Activated T-helper 2 cell treated with anti-CD3 and anti-CD28 coated beads, Interferon-gamma antibody, Interleukin-2, Interleukin-4, amounts not matched to agents 10 μg/mL and 5 μg/mL and 100 μg/mL, durations not matched to agents 14 hours and 24 hours and 36 hours (primary cell): ENCODE measurements at places on chromosomes 5 and 9. TPM values are rescaled to one million over a fixed set of nuclear protein-coding genes. Genes with fewer than 3 reads are reported as not detected.

GRCh38 chr9:92808726-92809451, 44.3 kb upstream of the BICD2 start:
- H3K4me3 ChIP-seq = peak overlapping the region; percentile 76
- peaks cover 6% of the 10 kb centered on the region for H3K4me1 ChIP-seq
- peak; percentile 43 for DNase-seq
- no peaks in the 10 kb centered on the region for H3K36me3 ChIP-seq
- H3K27me3 ChIP-seq = peaks cover 56% of the 10 kb centered on the region

- no peak overlapping the region for H3K27ac ChIP-seq
- H3K36me3 ChIP-seq = no peaks in the 10 kb centered on the region
- H3K4me3 ChIP-seq = no peak overlapping the region
These were observed 58.7 kb upstream of the CTSL start for GRCh38 chr9:87667164-87667738.

Gene CEL
- 2.0 and 2.1 TPM in 2 replicates for total RNA-seq

DNA sequence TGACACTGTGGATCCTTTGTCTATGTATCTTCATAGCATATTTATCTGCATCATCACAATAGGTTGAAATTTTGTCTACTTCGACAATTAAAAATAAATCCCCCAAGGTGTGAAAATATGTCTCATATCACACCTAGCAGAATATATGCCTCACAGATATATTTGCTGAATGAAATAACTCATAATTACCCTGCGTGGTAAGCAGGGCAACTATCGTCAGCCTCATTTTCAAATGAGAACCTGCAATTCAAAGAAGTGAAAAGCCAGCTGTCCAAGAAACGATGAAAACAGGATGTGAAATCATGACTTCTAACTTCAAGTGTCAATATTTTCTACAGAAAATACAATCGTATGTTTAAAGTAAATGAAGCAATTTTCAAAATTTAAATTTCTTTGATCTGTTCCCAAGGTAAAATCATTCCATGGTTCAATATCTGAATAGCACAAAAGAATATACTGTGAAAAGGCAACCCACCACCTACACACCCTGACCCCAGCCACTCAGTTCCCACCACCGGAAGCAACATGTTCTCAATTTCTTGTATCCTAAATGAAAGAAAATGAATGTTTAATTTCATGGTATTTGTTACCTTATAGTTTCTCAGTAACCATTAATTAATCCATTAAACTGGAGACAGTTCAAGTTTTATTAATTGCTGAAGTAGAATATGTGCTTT, 57.1 kb downstream of the TBCA start:
- H3K4me3 ChIP-seq = no peak overlapping the region
- H3K27ac ChIP-seq = peak overlapping the region; percentile 55
- peaks cover 8% of the 10 kb centered on the region for H3K36me3 ChIP-seq
- no peak for DNase-seq
- H3K4me1 ChIP-seq = peaks cover 7% of the 10 kb centered on the region
- no peaks in the 10 kb centered on the region for H3K27me3 ChIP-seq

Gene APBB3
- 15.1 and 17.9 TPM in 2 replicates for total RNA-seq

- peaks cover 41% of the 10 kb centered on the region for H3K4me1 ChIP-seq
- no peak overlapping the region for H3K4me3 ChIP-seq
- H3K36me3 ChIP-seq = peaks cover 3% of the 10 kb centered on the region
- no peak for DNase-seq
- peaks cover 57% of the 10 kb centered on the region for H3K27me3 ChIP-seq
- no peak overlapping the region for H3K27ac ChIP-seq
These were observed 140.8 kb upstream of the LMX1B start for GRCh38 chr9:126472948-126473298.

Gene UBE2B
- total RNA-seq = 97.2 and 97.5 TPM in 2 replicates

Gene CCDC183
- total RNA-seq = 0.11 TPM in 1 of 2 replicates, not detected in the other

GRCh38 chr5:119453040-119453373, 710 bp downstream of the HSD17B4 start:
- DNase-seq = no peak
- H3K4me3 ChIP-seq = peak overlapping the region; percentile 94
- peaks cover 7% of the 10 kb centered on the region for H3K36me3 ChIP-seq
- H3K4me1 ChIP-seq = peaks cover 17% of the 10 kb centered on the region
- peaks cover 10% of the 10 kb centered on the region for H3K27me3 ChIP-seq

DNA sequence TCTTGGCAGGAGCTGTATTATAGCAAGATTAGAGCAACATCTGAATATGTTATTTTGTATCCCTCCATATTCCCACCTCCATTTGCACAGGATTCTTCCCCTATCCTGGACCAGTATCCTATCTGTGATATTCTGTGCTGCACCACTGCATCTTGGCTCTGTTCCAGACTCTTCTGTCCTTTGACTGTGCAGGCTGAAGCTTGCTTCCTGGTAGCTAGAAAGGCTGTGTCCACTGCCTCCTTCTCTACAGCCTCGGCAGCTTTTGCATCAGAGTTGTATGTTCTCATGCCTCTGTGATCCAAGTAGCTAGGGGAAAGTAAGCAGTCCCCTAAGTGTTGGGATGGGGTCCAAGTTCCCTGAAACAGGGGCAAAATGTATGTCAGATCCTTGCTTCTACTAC, 104.1 kb downstream of the GAS1 start:
- no peak overlapping the region for H3K4me3 ChIP-seq
- H3K27me3 ChIP-seq = no peaks in the 10 kb centered on the region
- H3K36me3 ChIP-seq = no peaks in the 10 kb centered on the region
- no peaks in the 10 kb centered on the region for H3K4me1 ChIP-seq
- H3K27ac ChIP-seq = no peak overlapping the region

DNA sequence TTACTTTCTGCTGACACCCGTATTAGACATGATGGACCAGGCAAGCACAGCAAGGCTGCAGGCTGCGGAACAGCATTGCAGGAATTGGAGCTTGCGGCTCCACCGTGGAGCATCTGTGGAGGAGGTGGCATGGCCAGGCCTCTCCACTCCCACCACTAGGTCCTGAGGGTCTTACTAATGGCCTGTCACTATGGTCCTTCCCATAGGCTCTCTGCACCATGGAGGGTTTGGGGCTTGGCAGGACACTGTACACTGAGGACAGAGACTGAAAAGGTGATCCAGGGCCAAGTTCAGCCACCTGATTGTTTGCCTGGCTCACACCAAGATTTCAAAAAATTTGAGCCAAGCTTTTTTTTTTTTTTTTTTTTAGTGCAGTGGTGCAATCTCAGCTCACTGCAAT, 14.3 kb upstream of the ZBTB43 start:
- DNase-seq = no peak
- H3K36me3 ChIP-seq = no peaks in the 10 kb centered on the region
- peaks cover 6% of the 10 kb centered on the region for H3K4me1 ChIP-seq
- H3K27ac ChIP-seq = no peak overlapping the region
- H3K4me3 ChIP-seq = no peak overlapping the region
- peaks cover 35% of the 10 kb centered on the region for H3K27me3 ChIP-seq

- H3K4me3 ChIP-seq = no peak overlapping the region
- no peak overlapping the region for H3K27ac ChIP-seq
- H3K36me3 ChIP-seq = no peaks in the 10 kb centered on the region
- H3K4me1 ChIP-seq = no peaks in the 10 kb centered on the region
These were observed 53.8 kb downstream of the ACTL7B start for GRCh38 chr9:108801949-108802348.

GRCh38 chr9:72978744-72979143, 25.9 kb upstream of the ALDH1A1 start:
- no peaks in the 10 kb centered on the region for H3K36me3 ChIP-seq
- H3K27ac ChIP-seq = no peak overlapping the region
- H3K4me1 ChIP-seq = no peaks in the 10 kb centered on the region
- no peaks in the 10 kb centered on the region for H3K27me3 ChIP-seq

Gene MYORG
- total RNA-seq = 1.6 TPM in 2 replicates

- no peaks in the 10 kb centered on the region for H3K27me3 ChIP-seq
- peaks cover 4% of the 10 kb centered on the region for H3K4me1 ChIP-seq
- H3K36me3 ChIP-seq = no peaks in the 10 kb centered on the region
- H3K4me3 ChIP-seq = no peak overlapping the region
These were observed 563.8 kb upstream of the ARRDC3 start for GRCh38 chr5:91946870-91947269.

Gene NR5A1
- total RNA-seq = not detected in 2 replicates

DNA sequence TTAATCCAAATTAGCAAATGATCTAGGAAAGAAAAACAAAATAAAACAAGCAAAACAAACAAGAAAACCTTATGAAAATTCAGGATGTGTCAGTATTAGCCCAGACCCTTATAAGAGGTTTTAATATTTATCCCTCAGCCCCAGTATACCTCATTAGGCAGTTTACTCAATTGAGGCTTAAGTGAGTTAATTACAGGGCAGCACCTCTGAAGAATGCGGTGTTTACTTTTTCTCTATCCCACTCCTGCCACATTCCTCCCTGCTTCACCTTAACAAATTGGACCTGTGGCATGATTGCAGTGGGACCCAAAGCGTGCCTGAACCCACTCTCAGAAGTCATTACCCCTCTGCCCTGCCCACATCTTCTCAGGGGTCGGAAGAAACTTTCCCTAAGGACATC, 67.1 kb downstream of the SIL1 start:
- H3K4me1 ChIP-seq = no peaks in the 10 kb centered on the region
- DNase-seq = no peak
- no peaks in the 10 kb centered on the region for H3K27me3 ChIP-seq
- H3K36me3 ChIP-seq = no peaks in the 10 kb centered on the region
- no peak overlapping the region for H3K27ac ChIP-seq

DNA sequence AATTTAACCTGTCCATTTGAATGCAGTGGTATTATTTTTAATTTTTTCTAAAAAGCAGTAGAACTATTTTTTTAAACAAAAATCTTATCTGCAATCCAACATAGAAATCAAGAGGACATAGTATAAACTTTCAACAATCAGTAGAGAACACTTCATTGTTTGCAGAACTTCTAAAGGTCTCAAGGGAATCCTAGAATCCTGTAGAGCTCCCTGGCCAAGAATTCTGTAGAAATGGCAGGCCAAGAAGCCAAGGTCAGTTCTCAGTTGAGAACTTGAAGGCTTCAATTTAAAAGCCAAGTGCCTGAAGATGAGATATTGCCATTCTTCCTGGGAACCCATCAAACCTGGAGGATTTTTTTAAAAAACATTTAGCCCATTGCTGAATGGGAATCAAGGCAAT, 199.2 kb upstream of the KLF4 start:
- no peak for DNase-seq
- H3K4me3 ChIP-seq = no peak overlapping the region
- H3K4me1 ChIP-seq = no peaks in the 10 kb centered on the region
- H3K27me3 ChIP-seq = no peaks in the 10 kb centered on the region
- no peaks in the 10 kb centered on the region for H3K36me3 ChIP-seq

Gene LHX6
- total RNA-seq = not detected in 2 replicates

Gene FAM200C
- 1.3 and 1.4 TPM in 2 replicates for total RNA-seq

GRCh38 chr5:10701567-10702039, 59.4 kb downstream of the DAP start:
- H3K4me3 ChIP-seq = no peak overlapping the region
- peaks cover 7% of the 10 kb centered on the region for H3K36me3 ChIP-seq
- H3K27ac ChIP-seq = no peak overlapping the region
- H3K4me1 ChIP-seq = peaks cover 29% of the 10 kb centered on the region
- no peak for DNase-seq
- no peaks in the 10 kb centered on the region for H3K27me3 ChIP-seq

Gene CEP72
- 29.6 and 30.2 TPM in 2 replicates for total RNA-seq

DNA sequence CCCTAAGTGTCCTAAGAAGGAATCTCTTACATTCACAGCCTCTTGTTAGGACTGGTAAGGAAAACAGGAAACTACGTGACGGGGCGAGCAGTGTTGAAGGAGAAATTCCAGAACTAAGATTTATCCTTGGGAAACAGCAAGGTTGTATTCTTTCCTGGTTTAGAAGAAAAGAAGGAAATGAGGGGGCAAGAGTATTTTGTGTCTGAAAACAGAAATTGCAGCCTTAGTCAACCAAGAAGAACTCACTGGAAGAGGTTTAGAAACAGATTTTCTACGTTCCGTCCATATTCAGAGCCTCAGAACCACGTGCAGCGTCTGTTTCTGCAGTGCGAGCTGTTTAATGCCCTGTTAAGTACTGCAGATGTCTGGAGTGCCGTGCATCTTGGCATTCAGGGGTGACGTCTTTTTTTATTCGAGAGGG, 75.2 kb downstream of the GOLPH3 start:
- H3K4me3 ChIP-seq = no peak overlapping the region
- no peaks in the 10 kb centered on the region for H3K27me3 ChIP-seq
- no peak for DNase-seq
- no peaks in the 10 kb centered on the region for H3K4me1 ChIP-seq
- no peak overlapping the region for H3K27ac ChIP-seq
- H3K36me3 ChIP-seq = peaks cover 31% of the 10 kb centered on the region

Gene CETN3
- total RNA-seq = 44.4 and 49.2 TPM in 2 replicates
